ENCODE measurements at places on chromosomes 6 and 20.

DNA sequence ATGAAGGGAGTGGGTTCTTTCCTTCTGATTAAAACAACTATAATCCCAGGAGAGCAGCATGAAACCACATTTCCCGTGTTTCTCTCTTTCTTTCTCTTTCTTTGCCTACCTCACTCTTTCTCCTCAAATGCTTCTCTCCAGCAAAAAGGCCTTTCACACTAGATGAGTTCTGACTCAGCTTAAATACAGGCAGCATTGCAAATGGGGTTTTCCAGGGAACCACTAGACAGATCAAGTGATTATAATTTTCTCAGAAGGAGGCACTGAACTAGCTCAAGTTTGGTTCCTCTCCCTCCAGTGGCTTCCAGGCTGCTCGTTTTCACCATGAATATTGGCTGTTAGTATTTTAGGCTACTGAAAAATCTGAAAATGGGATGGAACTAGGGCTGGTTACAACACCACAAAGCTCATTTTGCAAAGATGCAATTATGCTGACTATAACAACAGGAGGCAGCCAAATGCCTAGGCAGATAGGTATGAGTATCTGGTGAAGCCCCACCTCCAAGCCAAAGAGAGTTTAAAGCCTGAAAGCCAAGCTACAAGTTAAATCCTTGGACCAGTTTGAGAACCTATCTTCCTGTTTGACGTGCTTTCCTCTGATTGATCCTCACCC is 260.0 kb downstream of the MMUT start:
- DNase-seq: no peak

- DNase-seq: no peak
Observed at GRCh38 chr20:63544958-63545516, 2.5 kb downstream of the SRMS start.

DNA sequence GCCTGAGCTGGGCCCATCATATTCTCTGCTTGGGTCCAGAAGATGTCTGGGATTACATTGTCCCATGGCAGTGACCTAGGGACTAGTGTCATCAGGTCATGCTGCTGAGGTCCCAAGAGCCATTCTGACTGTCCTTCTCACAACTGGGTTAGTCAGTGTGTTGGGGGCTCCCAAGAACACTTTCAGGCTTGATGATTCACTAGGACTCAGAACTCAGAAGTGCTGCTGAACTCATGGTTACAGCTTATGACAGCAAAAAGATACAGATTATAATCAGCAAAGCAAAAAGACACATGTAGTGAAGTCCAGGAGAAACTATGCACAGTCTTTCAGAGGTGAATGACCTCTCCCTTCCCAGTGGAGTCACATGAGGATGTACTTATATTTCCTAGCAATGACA is 107.8 kb downstream of the SYNE1 start:
- no peak for DNase-seq

GRCh38 chr6:132357120-132357519 is 44.2 kb downstream of the MOXD1 start:
- DNase-seq: no peak

GRCh38 chr6:125537090-125537489 is 212.3 kb upstream of the HEY2 start:
- DNase-seq: no peak

DNA sequence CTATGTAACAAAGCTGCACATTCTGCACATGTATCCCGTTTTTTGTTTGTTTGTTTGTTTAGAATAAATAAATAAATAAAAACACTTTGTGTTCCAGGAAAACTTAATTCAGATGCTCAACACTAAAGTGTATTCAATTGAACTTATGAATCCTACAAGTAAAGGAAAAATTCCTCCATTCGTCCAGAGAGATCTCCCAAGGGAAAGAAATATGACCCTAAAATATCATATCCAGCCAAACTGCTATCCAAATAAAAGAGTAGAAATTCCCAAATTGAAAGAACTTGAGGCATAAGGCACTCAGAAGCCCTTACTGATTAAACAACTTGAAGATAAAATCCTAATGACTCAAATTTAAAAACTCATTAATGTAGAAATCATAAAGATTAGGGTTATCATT is 90.4 kb downstream of the MOXD1 start:
- no peak for DNase-seq
